ENCODE measurements at places on chromosomes 11 and 22.

- DNase-seq, result no peak
Measured at GRCh38 chr11:8106679-8107078, 25.7 kb downstream of the TUB start.

GRCh38 chr22:44261861-44262595 lies 50.7 kb downstream of the SHISAL1 start:
- no peak for DNase-seq

DNA sequence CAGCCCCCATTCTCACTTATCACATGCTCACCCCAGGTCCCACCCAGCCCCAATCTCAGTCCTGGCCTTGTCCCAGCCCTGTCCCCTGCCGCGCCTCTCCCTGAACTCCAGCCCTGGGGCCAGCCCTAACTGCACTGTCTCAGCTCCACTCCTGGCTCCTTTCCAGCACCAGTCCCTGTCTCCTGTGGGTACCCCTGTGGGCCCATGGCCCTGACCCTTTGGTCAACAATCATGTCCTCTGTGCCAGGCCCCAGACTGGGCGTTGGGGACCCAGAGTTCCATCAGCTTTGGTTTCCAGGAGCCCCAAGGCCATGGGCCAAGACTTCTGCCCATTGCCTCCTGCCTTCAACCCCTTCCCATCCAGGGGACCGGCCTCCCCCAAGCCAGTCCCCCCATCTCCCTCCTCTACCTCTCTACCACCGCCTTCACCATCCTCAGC lies 757 bp downstream of the SPI1 start:
- DNase-seq, result no peak

DNA sequence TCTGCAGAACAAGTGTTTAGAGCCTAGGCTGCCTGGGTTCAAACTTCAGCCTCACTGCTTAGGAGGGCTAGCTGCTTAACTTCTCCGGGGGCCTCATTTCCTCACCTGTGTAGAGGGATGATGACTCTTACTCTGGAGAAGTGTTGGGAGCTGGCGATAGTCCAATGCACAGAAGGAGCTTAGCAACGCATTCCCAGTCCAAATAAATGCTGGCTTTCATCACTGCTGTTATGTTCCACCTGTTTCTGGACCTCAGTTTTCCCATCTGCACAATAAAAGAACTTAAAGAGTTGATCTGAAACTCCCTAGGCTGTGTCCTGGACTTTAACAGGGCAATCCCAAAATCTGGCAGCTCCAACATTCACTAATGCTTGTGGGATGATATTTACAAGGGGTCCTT lies 337.8 kb downstream of the MIAT start:
- DNase-seq, result peak; percentile 19

- peak; percentile 9 for DNase-seq
Measured at GRCh38 chr11:67732045-67732787, 57.8 kb upstream of the ALDH3B2 start.

- DNase-seq, result no peak
Measured at GRCh38 chr11:47332791-47333525, 19.5 kb downstream of the MYBPC3 start.

DNA sequence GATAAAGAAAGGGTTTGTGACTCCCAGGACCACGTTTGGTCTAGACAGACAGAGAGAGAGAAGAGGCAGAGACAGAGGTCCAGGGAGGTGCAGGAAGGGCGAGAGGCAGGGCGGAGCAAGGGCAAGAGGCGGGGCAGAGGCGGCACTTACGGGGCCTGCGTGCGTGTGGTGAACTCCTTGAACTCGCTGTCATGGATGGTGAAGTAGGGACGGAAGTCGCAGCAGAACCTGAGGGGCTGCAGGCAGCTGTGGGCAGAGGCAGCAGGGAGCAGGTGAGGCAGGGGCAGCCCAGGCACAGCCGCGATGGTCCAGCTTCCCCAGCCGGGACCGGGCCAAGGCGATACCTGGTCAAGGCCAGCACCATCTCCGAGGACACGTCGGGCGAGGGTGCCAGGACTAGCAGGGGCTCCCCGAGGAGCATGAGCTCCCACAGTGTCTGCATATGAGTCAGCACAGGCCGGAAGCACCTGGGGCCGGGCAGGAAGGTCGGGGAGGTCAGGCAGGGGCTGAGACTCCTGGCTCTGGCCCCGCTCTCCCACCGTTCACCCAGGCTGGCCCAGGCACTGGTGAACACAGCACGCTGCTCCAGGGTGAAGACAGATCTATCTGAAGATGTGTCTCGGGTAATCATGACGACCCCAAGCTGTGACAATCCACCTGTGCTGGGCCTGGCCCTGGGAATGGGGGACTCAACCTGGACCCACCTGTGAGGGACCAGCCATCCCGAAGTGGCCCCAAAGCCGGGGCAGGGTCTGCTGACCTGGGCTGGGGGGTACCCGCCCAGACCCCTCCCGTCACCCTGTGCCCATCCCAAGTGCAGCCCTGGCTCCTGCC lies 7.2 kb upstream of the PLXNB2 start:
- DNase-seq, result no peak

- no peak for DNase-seq
Measured at GRCh38 chr11:13924801-13925327, 37.7 kb upstream of the SPON1 start.

DNA sequence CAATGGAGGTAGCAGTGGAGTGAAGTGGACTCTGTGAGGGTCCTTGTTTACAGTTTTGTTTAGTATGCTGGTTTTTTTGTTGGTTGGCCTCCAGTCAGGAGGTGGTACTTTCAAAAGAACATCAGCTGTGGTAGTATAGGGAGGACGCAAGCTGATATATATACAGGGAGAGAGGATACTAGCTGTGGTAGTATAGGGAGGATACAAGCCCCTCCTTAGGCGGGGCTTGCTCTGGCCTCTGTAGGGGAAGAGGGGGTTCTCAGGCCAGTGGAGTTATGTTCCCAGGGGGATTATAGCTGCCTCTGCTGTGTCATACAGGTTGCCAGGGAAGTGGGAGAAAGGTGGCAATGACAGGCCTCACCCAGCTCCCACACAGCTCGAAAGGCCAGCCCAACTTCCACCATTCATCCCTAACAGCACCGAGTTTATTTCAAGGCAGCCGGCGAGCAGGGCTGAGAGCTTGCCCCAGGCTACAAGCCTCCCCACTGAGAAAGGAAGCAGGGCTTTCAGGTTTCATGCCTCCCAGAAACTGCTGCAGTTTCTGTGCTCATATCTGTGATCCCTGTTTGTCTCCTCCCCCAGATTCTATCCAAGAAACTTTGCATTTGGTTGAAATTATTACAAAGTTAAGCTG lies 10.4 kb downstream of the OR52E6 start:
- DNase-seq, result no peak

DNA sequence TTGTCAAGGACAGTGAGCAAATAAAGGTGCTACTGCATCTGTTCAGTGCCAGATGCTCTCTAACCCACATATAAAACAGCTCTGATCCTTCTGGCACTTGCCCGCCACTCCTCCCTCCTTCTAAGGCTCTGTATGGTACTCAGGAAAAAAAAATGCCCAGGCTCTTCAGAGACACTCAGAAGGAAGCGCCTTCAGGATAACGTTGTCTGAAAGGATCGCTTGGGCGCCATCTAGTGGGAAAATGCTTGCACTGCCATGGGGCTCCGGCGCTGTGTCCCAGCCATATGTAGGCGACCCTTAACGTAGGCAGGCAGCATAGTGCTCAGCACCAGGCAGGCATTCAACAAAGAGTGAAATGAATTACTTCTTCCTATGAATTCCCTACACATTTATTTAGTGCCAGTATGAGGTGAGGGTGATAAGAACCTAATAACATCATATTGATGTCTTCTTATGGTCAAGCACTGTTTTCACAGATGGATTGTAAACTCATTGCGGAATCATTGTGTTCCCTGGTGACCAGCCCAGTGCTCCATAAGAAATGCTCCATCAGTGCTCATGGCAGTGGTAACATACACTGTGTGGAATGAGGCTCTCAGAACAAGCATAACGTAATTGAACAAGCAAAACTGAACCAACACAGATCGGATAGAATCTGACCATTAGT lies 39.6 kb downstream of the PAMR1 start:
- peak; percentile 83 for DNase-seq

DNA sequence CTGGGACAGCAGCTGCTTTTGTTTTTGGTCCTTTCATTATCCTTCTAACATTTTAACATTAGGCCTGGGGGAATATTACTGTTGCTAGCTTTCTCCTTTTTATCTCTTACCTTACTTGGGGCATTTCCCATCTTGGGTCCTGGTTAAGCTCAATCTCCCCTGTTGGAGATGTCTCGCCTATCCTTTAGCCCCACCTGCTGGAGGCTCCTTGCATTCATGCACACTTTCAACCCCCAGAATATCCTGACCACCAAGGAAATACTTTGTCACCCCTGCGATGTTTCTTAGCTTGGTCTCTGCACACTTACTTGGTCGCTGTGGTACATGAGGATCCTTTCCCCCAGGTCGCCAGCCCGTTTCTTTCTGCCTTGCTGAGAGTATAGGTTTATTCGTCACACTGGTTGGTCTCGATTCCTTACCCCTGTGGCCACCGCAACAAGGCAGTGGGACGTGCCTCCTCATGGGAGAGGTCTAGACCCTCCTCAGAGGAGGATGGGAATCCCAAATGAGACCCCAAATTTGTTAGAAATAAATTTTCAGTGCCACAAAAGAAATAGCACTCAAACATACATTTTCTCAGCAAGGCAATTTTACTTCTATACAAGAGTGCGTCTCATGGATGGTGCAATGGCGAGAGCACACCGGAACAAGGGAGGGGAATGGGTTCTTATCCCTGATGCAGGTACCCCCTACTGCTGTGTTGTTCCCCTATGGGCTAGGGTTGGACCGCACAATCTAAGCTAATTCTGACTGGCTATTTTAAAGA lies 5.4 kb upstream of the TXN2 start:
- peak; percentile 63 for DNase-seq

DNA sequence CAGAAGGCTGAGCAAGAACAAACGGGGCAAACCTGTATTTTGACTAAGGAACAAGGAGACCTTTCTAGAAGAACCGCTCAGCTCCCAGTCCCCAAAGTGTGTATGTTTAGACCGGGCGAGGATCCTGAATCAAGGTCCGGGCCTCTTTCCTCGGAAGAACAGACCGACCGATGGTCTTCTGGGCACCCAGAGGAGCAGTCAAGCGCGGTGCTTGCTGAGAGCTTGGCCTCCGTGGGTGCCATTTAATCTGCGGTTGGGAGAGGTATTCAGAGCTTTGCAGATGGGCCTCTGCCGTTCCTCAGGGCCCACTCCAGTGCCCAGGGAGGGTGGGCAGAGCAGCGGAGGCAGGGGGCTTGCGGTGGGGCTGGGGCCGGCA lies 26.5 kb upstream of the ATXN10 start:
- DNase-seq, result no peak

DNA sequence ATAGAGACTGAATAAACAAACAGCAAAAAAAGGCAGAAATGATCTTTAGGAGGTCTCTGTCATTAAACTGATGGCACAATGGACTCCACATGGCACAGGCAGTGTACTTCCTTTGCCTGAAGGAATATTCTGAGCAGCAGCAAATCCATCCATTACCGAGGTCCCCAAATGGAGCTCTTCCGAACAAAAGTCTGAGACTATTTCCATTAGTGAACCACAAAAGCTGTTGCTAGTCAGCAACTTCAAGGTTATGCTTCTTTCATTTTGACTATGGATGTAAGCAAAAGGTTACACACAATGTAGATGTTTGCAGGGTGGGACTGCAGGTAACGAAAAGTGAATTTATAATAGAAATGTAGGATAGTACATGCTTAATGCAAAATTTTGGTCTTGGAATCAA lies 14.5 kb downstream of the NARS2 start:
- DNase-seq, result no peak

DNA sequence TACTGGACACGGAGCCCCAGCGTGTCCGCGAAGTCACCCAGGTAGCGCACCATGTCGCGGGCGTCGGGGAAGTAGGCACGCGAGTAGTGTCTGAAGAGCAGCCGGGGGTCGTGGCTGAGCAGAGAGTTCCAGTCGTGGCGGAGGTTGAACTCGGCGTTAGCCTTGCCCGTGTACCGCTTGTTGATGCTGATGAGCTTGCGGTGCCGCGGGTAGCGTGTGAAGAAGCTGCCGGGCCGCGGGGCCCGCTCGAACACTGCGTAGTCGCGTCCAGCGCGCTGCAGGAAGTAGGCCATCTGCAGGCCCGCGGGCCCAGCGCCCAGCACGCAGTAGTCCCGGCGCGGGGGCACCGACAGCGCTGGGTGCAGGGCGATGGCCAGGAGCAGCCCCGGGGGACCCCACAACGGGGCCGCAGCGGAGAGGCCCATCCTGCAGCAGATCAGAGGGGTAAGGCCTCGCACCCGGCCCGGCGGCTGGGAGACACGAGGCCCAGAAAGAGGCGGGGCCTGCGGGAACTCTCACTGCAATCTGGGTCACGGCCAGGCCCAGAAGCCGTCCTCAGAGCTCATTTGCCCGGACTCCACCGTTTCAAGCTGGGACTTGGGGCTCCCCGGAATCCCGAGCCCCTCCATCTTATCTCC lies 723 bp downstream of the FOXRED2 start:
- no peak for DNase-seq

DNA sequence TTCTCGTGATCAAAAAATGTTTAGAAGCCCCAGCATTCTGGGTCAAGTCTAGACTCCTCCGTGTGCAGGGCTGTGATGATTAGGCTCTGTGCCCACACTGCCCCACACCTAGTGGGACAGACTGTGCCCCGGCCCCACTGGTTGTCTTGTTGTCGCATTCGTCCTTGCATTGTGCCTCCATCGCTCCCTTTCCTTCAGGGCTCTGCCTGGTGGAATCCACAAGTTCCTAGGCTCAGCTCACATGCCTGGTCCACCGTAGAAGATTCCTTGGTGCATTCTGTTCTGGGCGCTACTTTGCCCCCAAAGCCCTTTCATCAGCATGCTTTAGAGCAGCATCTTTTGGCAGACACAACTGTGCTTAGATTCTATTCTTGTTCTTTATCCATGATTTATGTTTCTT lies 23.5 kb upstream of the THY1 start:
- DNase-seq, result no peak

DNA sequence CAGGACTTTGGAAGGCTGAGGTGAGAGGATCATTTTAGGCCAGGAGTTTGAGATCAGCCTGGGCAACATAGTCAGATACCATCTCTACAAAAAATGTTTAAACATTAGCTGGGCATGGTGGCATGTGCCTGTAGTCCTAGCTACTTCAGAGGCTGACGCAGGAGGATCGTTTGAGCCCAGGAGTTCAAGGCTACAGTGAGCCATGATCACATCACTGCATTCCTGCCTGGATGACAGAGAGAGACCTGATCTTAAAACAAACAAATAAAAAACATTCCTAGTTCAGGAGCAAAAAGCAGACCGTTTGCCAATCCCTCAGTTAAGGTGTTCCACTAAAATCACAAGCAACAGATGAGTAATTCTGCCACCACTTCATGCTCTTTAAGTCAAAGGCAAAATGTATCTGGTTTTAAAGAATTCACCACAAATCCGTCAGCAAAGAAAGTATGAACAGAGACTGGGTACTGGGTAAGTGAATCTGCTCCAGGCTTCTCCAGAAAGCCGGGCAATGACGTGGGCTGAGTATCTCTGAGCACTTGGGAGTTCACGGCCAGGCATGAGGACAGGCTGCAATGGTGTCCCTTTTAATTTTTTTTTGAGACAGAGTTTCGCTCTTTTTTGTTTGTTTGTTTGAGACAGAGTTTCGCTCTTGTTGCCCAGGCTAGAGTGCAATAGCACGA lies 19.5 kb downstream of the CLTCL1 start:
- no peak for DNase-seq

DNA sequence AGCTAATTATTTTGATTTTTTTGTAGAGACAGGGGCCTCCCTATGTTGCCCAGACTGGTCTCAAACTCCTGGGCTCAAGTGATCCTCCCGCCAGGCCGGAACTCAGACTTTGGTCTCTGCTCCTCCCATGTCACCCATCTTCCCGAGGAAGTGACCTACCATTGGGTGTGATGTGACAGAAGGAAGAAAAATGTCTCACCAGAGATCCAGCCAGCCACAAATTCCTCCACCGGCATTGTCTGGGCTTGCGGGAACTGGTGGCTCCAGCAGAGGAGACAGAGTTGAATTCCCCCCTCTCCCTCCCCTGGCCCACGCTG lies 772 bp downstream of the SLC25A45 start:
- peak; percentile 81 for DNase-seq
